ENCODE measurements at places on chromosomes 7 and 10. TPM values are rescaled to one million over a fixed set of nuclear protein-coding genes. Genes with fewer than 3 reads are reported as not detected.

Gene TLL2
- not detected for total RNA-seq

Gene ADAP1
- total RNA-seq, result 17.4 TPM

Gene TAS2R5
- total RNA-seq, result 12.0 TPM

Gene PKD2L1
- not detected for total RNA-seq

Gene GNAT3
- not detected for total RNA-seq

Gene ZNF107
- total RNA-seq, result 9.5 TPM

Gene TWIST1
- 20.8 TPM for total RNA-seq

Gene GRID2IP
- total RNA-seq, result 0.49 TPM

Gene PDK4
- 12.0 TPM for total RNA-seq

Gene SCART1
- 3.9 TPM for total RNA-seq

Gene VENTX
- total RNA-seq, result 0.51 TPM

DNA sequence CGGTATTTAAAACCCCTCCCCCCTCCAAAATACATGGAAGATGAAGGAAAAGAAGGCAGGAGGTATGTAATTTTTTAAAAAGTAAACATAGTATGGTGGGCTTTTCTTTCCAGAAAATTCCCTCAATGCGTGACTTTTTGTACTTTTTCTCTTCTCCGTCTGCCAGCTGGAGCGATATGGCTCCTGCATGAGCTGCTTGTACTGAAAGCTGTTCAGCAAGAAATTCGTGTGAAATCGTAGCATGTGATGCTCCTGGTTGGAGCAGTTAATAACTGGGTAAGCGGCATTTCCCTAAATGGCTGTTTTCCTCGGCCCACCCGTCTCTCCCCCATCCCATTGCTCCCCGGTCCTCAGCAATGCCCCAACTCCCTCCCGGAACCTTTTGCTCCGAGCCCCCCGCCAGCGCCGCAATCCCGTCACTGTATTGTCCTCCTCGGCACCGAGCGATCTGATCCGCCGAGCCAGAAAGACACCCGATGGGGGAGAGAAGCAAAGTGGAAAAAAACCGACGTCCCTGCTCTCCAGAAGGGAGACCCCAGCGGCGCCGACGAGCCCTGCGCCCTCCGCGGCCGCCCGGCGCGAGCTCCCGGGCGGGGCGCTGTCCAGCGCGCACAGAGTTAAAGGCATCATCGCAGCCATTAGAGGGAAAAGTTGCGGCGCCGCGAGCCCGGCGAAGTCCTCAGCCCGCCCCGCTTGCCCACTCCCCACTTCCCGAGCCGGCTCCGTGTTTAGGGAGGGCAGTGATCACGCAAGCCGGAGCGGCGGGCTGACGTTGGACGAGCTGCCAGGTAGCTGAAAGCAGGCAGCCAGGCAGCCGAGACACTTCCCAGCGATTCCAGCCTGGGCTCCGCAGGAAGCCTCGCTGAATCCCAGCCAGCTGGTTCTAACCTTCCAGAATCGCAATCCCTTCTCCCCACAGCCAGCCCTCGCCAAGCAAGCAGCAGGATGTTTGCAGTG is at the start of gene VSTM2A:
Gene VSTM2A (plus strand): TSS at position 707 of the 957 bp plus-strand sequence. CDS start 356 bp downstream, outside the sequence.
- DNase-seq, result no peak

GRCh38 chr10:103147645-103148044 is 45.4 kb downstream of the NT5C2 start:
- DNase-seq, result no peak

DNA sequence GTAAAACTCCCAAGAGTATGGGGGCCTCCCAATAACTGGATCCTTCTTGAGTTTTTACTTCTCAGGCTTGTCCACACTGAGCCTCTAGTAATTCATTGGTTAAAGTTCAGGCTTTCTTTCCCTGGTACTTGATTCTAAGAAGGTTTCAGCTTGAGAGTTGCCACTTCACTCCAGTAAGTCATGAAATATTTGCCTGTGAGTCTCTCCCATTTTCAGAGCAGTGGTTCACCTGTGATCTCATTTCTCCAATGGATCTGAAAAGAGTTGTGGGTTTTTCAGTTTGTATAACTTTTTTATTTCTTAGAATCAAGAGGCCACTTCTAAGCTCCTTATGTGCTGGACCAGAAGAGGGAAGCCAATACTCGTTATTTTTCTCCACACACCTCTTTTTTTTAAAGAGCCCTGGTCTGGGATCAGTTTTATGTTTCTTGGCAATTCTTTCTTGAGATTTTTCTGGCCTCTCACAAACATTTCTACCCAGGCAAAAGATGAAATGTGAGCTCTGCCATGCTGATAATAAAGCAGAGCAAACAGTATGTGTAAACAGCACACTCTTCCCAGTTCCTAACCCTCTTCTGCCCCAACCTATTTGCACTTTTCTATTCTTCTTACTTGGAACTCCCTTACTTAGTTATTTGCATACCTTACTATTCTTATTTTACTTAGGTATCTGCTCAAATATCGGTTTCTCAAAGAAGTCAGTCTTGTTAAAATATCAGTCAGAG is 983.4 kb downstream of the CCSER2 start:
- DNase-seq, result no peak

- no peak for DNase-seq
Measured at GRCh38 chr7:100884736-100885439, 4.6 kb downstream of the UFSP1 start.

- no peak for DNase-seq
Measured at GRCh38 chr10:87658858-87659555, 671 bp upstream of the PAPSS2 start.

- DNase-seq, result no peak
Measured at GRCh38 chr7:939843-940242, 14.6 kb downstream of the ADAP1 start.

DNA sequence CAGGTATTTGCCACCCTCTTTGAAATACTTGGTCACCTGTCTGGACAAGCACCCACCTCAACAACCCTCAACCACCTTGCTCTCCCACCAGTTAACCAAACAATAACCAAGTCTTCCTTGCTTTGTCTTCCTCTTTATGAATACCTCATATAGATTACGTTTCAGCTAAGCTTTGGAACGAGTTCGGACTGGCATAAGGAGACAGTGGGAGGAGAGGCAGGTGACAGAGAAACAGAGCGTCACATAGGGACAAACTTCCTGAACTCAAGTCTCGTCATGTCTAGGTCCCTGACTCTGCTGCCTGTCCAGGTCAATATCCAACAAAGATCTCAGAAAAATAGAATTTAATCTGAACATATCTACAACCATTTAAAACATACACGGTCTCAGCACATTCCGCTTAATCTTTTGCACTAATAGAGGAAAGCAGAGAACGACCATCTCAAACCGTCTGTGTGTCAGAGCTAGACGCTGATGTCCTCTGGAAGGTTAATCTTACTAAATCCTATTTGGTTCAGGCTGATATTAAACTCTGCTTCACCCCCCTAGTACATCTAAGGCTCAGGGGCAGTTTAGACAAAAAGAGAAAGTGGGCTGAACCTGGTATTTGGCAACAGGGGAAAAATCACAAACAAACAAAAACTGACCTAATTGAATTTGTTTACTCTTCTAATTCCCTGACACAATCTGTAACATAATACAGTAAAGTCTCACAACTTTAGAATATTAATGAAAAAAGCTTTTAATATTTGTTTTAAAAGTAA is 26.4 kb upstream of the SVOPL start:
- DNase-seq, result no peak

GRCh38 chr7:156984174-156984891 is 26.1 kb downstream of the MNX1 start:
- no peak for DNase-seq

GRCh38 chr10:126216632-126216961 is 171.7 kb downstream of the ADAM12 start:
- DNase-seq, result no peak

DNA sequence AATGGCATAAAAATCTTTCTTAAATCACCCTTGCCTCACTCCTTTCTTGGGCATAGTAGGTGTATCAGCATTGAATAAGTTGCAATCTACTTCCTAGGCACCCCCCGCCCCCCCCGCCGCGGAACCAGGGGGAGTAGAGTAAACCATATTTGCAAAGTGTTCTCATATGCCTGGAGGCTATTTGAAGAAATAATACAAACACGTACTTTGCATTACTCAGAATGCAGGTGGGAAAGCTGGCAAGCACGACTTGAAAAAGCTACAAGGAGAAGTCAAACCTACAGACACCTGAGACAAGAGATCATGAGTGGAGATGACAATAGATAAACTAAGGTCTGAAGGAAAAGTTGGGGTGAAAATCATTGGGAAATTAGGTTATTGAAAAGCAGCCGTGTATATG is 65.6 kb downstream of the POM121L12 start:
- no peak for DNase-seq

DNA sequence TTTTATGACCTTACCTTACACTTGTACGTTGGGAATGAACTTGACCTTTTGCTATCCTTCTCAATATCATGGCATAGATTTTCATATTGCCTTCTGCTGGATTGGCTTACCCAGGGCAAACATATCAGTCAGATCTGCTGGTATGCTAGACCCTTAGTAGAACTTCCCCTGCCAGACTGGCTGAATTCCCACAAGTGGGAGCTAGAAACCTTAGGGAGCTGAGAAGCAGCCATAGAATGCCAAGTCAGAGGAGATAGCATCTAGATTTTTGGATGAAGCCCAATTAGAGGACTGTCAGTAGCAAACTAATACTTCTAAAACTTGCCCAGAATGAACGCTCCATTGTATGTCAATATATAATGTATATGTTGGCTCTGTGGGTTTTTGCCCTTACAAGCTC is 385.0 kb downstream of the NXPH1 start:
- DNase-seq, result no peak

DNA sequence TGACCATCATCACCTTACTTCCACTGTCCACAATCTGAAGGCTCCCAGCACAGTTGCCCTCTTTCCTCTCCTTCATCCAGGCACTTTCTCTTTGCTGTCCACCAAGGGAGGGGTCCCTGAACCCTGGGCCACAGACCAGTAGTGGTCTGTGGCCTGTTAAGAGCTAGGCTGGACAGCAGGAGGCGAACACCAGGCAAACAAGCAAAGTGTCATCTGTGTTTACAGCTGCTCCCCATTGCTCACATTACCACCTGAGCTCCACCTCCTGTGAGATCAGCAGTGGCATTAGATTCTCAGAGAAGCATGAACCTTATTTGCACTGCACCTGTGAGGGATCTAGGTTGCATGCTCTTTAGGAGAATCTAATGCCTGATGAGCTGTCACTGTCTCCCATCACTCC is 27.7 kb downstream of the FZD1 start:
- no peak for DNase-seq

DNA sequence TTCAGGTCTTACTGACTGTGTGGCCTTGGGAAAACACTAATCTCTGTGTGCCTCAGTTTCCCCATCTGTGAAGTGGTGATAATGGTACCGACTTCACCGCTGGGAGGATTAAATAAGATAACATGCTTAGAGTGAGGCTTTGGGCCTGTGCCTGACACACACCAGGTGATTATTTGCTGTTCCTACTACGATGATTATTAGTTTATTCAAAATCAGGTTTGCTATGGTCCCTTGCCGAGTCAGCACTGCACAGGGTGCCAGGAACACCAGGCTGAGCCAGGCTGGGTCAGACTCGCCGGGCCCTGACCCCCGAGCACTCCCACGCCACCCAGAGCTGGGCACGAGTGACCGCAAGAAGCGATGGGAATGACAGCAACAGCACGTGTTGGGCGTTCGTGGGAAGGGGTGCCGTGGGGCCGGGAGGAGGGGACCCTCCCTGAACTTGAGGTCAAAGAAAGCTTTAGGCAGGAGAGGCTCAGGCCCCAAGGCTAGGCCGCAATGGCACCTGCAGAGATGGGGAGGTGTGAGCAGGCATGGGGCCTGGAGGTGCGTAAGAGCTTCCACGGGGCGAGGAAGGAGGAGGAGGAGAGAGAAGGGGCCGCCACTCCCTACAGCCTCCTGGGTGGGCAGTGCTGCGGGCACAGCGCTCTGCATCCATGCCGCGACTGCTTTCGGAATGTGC is 325.4 kb downstream of the DNAJB6 start:
- DNase-seq, result no peak

- DNase-seq, result no peak
Measured at GRCh38 chr7:94422136-94422535, 27.4 kb downstream of the COL1A2 start.
